ENCODE measurements at places on chromosomes 1 and 21.
A peak's percentile ranks its signal among the peaks of the same experiment; 100 is the strongest.

GRCh38 chr1:235919127-235919832 is 52.6 kb upstream of the LYST start:
- no peak for DNase-seq

GRCh38 chr1:20534659-20535417 is 17.5 kb upstream of the FAM43B start:
- no peak for DNase-seq

DNA sequence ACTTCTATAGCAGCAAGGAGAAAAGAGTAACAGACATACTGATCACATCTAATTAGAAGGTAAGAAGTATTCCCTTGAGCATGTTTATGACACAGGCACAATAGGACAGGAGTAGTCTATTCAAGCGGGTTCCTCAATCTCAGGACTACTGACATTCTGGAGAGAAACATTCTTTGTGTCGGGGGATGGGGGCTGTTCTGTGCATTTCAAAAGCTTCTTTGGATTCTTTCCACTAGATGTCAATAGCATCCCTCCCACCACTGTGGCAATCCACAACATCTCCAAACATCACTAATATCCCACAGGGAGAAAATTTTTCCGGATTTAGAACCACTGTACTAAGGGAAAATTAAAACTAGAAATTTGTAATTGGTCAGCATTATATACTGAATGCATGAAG is 56.9 kb downstream of the ADAMTS5 start:
- no peak for DNase-seq

- no peak for DNase-seq
These were observed 870.7 kb upstream of the ADGRL2 start for GRCh38 chr1:80929868-80930508.

DNA sequence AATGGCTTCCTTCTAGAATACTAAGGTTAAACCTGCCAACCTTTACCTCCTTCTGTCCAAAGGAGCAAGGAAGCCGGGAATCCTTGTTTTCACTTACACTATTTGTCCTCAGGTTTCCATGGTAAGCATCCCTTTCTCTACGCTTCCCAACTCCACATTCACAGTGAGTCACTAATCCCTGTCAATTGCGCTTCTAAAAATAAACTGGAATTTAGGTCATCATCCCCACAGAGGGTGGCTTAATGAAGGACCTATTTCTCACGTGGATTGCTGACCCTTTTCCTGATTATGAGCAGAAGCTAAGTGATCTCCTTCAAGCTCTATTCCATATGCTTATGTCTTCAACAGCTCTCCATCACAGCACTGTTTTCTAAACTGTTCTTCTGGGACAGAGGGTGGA is 39.9 kb upstream of the ABCA4 start:
- no peak for DNase-seq

- DNase-seq = peak; percentile 80
These were observed at the start of gene PTBP2 for GRCh38 chr1:96721416-96722160. PTBP2 (plus strand) TSS chr1:96721784; CDS start chr1:96721865, 81 bp downstream.
